ENCODE measurements at places on chromosomes 2 and 18. TPM values are rescaled to one million over a fixed set of nuclear protein-coding genes. Genes with fewer than 3 reads are reported as not detected.

DNA sequence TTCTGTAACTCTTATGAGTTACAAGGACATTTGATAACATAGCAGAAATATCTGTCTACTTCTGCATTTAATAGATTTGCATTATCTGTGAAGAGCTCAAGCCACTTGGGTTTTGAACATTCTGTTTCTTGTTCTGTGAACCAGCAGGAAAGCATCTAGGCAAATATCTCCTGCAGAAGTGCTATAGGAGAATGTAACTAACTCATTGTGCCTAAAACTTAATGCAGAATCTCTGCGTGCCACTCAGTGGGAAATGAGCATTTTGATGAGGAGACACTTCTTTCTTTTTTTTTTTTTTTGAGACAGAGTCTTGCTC, 63.5 kb downstream of the MYOM1 start:
- H3K27ac ChIP-seq, result no peak overlapping the region
- H3K27me3 ChIP-seq, result no peaks in the 10 kb centered on the region
- no peaks in the 10 kb centered on the region for H3K36me3 ChIP-seq
- no peak overlapping the region for H3K4me3 ChIP-seq
- H3K4me1 ChIP-seq, result peaks cover 9% of the 10 kb centered on the region

GRCh38 chr2:127261804-127262406, 32.0 kb downstream of the ERCC3 start:
- H3K36me3 ChIP-seq, result peaks cover 31% of the 10 kb centered on the region
- no peak overlapping the region for H3K27ac ChIP-seq
- DNase-seq, result no peak
- no peaks in the 10 kb centered on the region for H3K27me3 ChIP-seq
- no peak overlapping the region for H3K4me3 ChIP-seq

- no peak overlapping the region for H3K27ac ChIP-seq
- no peaks in the 10 kb centered on the region for H3K36me3 ChIP-seq
- H3K4me1 ChIP-seq, result no peaks in the 10 kb centered on the region
- no peaks in the 10 kb centered on the region for H3K27me3 ChIP-seq
- no peak overlapping the region for H3K4me3 ChIP-seq
Observed at GRCh38 chr2:37619230-37619958, 52.0 kb downstream of the CDC42EP3 start.

DNA sequence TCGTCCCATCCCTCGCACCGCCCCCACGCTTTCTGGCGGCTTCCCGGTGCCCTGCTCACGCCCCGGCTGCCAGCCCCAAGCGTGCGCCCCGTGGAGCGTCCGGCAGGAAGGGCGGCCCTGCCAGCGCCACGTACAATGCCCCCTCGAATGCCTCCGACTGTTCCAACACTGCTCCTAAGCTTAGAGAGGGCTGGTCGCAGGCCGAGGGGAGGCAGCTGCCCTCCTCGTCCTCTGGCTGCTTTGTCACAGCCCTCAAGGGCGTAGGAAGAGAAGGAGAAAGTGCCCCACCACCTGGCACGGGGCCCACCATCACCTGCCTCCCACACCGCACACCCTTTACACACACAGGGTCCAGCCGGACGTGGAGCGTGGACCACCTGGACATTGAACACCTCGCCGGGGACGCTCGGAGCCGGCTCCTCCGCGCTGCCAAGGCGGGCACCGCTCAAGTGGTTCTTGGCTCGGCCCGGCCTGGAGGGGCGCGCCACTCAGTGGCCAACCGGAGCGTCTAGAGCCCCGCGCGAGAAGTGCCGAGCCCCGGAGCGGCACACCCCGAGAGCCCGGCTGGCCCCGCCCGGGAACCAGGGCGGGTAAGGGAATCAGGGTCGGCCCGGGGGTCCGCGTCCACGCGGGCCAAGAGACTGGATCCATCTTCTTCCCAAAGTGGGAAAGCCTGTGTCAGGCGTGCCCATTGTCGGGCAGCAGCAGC, 830 bp downstream of the DNER start:
- 0 out of 2 replicates have a peak, but pooled peaks cover 7% of the 10 kb centered on the region for H3K4me1 ChIP-seq
- H3K27ac ChIP-seq, result no peak overlapping the region
- H3K27me3 ChIP-seq, result peaks cover 13% of the 10 kb centered on the region

GRCh38 chr2:108184419-108184818, 55.3 kb upstream of the SULT1C3 start:
- DNase-seq, result no peak
- peaks cover 4% of the 10 kb centered on the region for H3K27me3 ChIP-seq
- H3K4me3 ChIP-seq, result no peak overlapping the region
- no peaks in the 10 kb centered on the region for H3K36me3 ChIP-seq

DNA sequence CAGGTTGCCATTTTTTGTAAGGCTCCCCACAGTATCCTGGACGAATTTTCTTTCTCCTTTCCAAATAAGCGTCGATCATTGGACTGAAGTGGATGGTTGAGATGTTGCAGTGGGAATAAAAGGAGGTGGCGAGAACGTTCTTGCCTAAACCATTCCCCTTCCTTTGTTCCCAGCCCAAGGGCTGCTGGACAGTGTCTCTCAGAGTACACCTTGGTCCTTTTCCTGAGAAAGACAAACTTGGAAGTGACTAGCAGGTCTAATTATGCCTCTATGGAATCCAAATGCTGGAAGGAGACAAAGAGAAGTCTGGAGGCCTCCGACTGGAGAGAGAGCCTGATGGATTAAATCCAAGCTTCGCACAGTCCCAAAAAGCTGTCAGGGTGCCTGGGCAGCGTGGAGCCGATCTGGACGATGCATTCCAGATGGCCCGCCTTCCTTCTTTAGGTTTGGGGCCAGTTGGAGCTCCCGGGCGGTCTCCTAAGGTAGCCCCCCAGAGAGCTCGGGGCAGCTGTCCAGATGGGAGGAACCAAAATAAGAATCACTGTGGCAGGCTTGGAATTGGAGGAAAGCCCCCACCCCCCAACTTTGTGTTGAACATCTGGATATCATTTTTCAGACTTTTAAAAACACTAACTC, 186.8 kb downstream of the TMEM247 start:
- H3K27ac ChIP-seq, result no peak overlapping the region
- H3K27me3 ChIP-seq, result no peaks in the 10 kb centered on the region
- H3K4me3 ChIP-seq, result no peak overlapping the region

- H3K27me3 ChIP-seq, result no peaks in the 10 kb centered on the region
- no peaks in the 10 kb centered on the region for H3K36me3 ChIP-seq
- no peak for DNase-seq
Observed at GRCh38 chr2:145653553-145653952, 1133.6 kb upstream of the ZEB2 start.

GRCh38 chr2:191215666-191216065, 29.5 kb upstream of the MYO1B start:
- peaks cover 43% of the 10 kb centered on the region for H3K4me1 ChIP-seq
- no peaks in the 10 kb centered on the region for H3K27me3 ChIP-seq
- peak; percentile 38 for DNase-seq
- H3K27ac ChIP-seq, result no peak overlapping the region
- H3K36me3 ChIP-seq, result no peaks in the 10 kb centered on the region
- H3K4me3 ChIP-seq, result no peak overlapping the region

FAM228A gene
- not detected for total RNA-seq

TBC1D8 gene
- 25.3 TPM for total RNA-seq

FTCDNL1 gene
- total RNA-seq, result 5.2 TPM

GRCh38 chr2:142980246-142981068, 103.0 kb downstream of the KYNU start:
- H3K36me3 ChIP-seq, result peaks cover 4% of the 10 kb centered on the region
- DNase-seq, result peak; percentile 37
- no peak overlapping the region for H3K4me3 ChIP-seq

GRCh38 chr2:109611467-109612095, 2.2 kb downstream of the SEPTIN10 start:
- peaks cover 57% of the 10 kb centered on the region for H3K4me1 ChIP-seq
- no peaks in the 10 kb centered on the region for H3K36me3 ChIP-seq
- H3K4me3 ChIP-seq, result peak overlapping the region; percentile 82

TSPYL6 gene
- total RNA-seq, result not detected

CCT7 gene
- 319 TPM for total RNA-seq

- H3K36me3 ChIP-seq, result no peaks in the 10 kb centered on the region
- no peaks in the 10 kb centered on the region for H3K27me3 ChIP-seq
- no peak for DNase-seq
- no peak overlapping the region for H3K4me3 ChIP-seq
- no peak overlapping the region for H3K27ac ChIP-seq
Observed at GRCh38 chr2:81739966-81740365, 1435.4 kb upstream of the LRRTM1 start.

- no peak for DNase-seq
- no peaks in the 10 kb centered on the region for H3K27me3 ChIP-seq
Observed at GRCh38 chr18:57585855-57586250, 649 bp downstream of the FECH start.

DNA sequence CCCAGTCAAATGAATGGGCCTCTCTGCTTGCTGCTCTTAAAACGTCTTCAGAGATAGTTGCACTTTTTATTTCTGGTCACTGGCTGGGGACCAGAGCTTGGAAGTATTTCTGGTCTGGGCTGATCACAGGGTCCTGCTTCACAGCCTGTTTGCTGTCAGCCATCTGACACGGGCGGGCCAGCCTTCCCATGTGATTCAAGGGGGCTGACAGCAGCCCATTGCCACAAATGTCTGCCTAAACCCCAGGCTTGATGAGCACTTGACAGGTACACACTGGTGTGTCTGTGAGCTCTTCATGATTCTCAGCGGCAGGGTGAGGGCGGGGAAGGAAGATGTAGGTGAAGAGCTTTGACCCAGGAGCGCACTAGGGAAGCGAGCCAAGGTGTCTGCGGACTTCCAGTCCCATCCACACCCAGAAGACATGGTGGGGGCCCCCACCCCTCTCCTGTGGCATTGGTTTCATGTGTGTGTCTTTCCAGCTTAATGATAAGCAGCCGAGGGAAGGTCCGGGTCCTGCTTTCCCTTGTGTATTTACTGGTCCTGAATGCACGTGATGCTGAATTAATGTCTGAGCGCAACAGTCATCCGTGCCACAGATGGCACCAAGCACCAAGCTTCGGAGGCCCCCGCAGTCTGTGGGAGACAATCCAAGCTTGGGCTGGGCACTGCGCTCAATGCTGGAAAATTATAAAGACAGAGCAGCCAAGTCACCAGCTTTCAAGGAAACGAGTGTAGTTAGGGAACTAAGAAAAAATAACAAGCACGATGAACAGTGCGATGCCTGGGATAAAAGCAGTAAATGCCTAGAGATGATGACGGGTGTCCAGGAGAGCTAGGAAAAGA, 73.3 kb downstream of the SH3BP4 start:
- peak overlapping the region; percentile 98 for H3K27ac ChIP-seq
- H3K4me1 ChIP-seq, result peaks cover 97% of the 10 kb centered on the region
- no peaks in the 10 kb centered on the region for H3K27me3 ChIP-seq
- H3K4me3 ChIP-seq, result no peak overlapping the region

DNA sequence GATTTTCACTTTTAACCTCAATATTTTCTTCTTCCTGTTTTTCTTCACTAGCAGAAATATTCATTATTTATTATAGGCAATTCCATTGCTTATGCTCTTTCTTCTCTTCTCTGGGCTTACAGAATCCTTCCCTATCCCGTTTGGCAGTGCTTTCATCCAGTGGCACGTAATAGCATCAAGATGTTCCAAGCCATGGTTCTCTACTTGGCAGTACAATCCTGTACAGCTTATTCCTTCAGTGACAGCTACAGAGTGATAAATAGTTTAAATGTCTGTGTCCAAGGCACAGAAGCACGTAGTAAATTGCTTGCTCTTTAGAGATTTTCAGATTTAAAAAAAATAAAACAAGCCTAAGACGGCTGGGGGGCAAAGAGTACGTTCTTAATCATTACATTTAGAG, 1964.3 kb downstream of the SUCLG1 start:
- H3K4me3 ChIP-seq, result no peak overlapping the region
- DNase-seq, result no peak
- H3K36me3 ChIP-seq, result no peaks in the 10 kb centered on the region
- no peak overlapping the region for H3K27ac ChIP-seq

GRCh38 chr2:237361194-237362004, 52.6 kb downstream of the COL6A3 start:
- H3K27me3 ChIP-seq, result peaks cover 100% of the 10 kb centered on the region
- no peak overlapping the region for H3K27ac ChIP-seq
- no peak overlapping the region for H3K4me3 ChIP-seq

DNA sequence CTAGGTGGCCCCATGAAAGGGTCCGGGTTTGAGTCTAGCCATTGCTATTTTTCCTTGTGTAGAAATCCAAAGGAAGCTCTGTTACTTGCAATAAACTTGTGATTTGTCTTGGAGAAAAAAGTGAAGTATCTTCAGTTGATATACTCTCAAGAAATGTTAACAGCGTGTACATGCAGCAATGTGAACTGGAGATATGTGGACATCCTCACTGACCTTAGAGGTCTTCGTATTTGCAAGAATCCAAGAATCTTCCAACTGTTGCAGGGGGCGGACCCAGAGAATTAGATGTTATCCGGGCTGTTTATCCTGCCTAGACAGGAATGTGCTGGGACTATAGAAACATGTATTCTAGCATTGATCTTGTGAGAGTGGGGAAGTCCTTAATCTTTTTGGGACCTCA, 187.6 kb downstream of the KCNS3 start:
- no peak overlapping the region for H3K27ac ChIP-seq
- no peaks in the 10 kb centered on the region for H3K4me1 ChIP-seq
- no peaks in the 10 kb centered on the region for H3K27me3 ChIP-seq
- H3K36me3 ChIP-seq, result no peaks in the 10 kb centered on the region
- no peak for DNase-seq

GRCh38 chr2:175282300-175282699, 100.8 kb upstream of the ATP5MC3 start:
- H3K4me3 ChIP-seq, result no peak overlapping the region
- no peaks in the 10 kb centered on the region for H3K36me3 ChIP-seq
- peaks cover 27% of the 10 kb centered on the region for H3K27me3 ChIP-seq
- no peak for DNase-seq
- no peaks in the 10 kb centered on the region for H3K4me1 ChIP-seq

GRCh38 chr2:157809212-157809611, 66.9 kb downstream of the ACVR1 start:
- no peak overlapping the region for H3K4me3 ChIP-seq
- DNase-seq, result no peak
- no peak overlapping the region for H3K27ac ChIP-seq
- no peaks in the 10 kb centered on the region for H3K36me3 ChIP-seq
- H3K4me1 ChIP-seq, result no peaks in the 10 kb centered on the region
- H3K27me3 ChIP-seq, result no peaks in the 10 kb centered on the region

DNA sequence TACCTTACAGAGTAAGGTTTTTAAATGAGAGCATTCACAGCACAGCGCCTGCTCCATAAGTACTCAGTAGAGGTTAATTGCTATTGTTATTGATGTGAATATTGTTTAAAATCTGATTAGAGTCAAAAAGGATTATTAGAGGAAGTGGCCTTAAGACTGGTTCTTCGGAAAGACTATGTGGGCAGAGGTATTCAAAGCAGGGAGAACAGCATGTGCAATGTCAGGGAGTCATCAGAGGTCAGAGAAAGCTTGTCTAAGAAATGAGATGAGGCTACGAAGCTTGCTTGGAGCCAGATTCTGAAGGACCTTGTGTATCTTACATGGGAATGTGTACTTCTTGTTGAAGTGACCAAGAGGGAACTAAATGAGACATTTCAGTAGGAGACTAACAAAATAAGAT, 49.8 kb downstream of the PMS1 start:
- H3K27me3 ChIP-seq, result no peaks in the 10 kb centered on the region
- no peak overlapping the region for H3K27ac ChIP-seq
- peaks cover 17% of the 10 kb centered on the region for H3K4me1 ChIP-seq
- no peaks in the 10 kb centered on the region for H3K36me3 ChIP-seq
- DNase-seq, result no peak
- H3K4me3 ChIP-seq, result no peak overlapping the region

Data from PC-9 (cell line).